ENCODE measurements at places on chromosomes 6 and 20.

DNA sequence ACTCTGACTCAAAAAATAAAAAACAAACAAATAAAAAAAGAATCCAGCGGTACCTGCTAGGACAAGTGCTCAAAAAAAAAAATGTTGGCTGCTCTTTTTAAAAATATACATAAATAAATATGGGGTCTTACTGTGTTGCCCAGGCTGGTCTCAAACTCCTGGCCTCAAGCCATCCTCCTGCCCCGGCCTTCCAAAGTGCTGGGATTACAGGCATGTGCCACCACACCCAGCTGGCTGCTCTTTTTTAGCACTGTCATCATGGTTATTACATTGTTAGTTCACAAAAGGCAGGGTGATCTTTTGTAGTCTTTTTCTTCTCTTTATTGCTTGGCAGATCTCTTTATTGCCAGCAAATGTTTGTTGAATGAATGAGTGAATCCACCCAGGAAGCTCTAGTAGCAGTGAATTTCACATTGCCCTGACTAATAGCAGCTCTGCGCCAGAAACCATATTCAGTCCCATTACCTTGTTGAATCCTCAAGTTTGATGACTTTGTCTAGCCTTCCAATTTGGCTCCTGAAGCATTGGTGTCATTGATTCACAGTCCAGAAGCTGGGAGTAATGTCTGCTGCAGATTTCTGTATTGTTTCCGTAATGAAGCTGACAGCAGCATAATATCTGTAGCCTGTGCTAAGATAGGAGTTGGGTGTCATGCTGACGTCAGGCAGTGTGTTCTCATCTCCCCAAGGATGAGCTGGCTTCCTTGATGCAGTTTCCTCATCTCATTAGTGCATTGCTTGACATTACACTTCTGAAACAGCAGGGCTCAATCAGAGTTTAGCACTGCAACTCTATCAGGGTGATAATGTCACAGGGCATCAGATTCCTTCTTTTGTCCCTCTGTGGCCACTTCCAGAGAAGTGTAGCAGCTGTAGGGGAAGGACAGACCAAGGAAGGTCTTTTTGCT, 84.9 kb upstream of the TGM3 start:
- DNase-seq: no peak

DNA sequence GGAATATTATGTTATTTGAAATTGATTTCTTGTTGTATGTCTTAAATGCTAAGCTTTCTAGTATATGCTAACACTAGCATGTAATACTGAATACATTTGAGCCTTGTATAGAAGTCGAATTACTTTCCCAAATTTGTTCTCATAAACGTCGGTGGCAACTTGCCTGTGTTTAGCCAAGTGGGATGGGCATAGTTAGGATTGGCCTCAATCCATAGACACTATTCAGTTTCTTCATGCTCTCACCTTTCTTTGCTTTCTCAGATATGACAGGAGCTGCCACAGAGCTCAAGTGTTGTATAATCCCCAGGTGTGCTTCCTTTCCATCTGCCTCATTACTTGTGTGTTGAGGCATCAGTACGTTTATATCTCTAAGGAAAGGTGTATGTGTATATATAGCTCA, 19.3 kb downstream of the ZNF334 start:
- no peak for DNase-seq

DNA sequence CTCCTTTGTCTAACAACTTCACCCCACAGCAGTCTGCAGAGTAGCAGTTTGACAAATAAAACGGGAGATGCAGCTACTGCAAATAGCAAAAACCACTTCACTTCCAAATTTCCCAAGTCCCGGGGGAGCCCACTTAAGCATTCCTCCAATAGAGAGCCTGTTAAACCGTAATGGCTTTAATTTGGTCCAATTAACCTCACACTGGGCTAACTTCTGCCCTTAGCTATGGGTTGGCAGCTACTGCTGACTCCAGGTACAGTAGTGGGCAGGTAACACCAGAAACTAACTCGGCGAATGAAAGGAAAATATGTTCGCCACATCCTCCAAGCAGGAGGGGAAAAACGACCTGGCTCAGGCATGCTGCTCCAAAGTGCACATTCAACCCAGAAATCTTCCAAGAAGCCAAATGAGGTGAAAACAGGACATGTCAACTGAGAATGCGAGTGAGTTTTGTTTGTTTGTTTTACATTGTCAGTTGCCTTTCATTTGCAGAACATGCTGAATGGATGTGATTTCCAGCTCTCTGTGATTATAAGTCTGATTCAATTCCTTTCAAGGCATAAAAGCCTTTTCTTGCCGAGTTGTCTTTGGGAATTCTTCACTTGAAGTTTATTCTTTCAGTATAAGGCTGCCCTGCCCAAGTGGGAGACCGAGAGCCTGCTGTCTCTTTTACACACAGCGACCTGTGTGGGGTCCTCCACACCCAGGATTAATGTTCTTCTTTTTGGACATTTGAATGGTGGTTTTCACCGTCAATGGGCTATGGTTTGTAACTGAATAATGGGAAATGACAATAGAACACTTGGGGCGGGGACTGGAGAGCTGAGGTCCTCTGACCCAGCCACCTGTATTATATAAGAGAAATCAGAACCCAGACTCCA, 117.3 kb upstream of the ARMC2 start:
- DNase-seq: no peak

- DNase-seq: no peak
These were observed 222.8 kb downstream of the CDH26 start for GRCh38 chr20:60180986-60181385.

- DNase-seq: no peak
These were observed 26.6 kb upstream of the NPBWR2 start for GRCh38 chr20:64133951-64134407.

- DNase-seq: no peak
These were observed 301.2 kb upstream of the SGK1 start for GRCh38 chr6:134619077-134619476.

- no peak for DNase-seq
These were observed 159.5 kb downstream of the JARID2 start for GRCh38 chr6:15405129-15406068.

- no peak for DNase-seq
These were observed 21.5 kb downstream of the NOL4L start for GRCh38 chr20:32563311-32564272.

DNA sequence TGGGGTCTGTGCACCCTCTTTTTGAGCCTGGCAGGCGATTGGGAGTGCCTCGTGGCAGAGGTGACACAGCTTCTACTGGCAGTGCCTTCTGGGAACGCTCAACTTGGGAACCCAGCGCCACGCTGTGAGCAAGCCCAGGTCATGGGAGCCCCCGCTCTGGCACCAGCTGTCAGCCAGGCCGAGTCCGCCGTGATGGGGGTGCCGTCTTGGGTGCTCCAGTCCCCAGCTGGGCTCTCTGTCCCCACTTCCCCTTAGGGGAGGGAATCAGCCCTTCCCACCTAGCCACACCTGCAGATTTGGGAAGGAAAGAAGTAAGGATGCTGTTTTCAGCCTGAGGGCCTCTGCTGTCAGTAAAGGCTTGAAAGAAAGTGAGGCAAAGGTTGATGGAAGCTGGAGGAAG, 31.0 kb upstream of the NTSR1 start:
- DNase-seq: no peak

DNA sequence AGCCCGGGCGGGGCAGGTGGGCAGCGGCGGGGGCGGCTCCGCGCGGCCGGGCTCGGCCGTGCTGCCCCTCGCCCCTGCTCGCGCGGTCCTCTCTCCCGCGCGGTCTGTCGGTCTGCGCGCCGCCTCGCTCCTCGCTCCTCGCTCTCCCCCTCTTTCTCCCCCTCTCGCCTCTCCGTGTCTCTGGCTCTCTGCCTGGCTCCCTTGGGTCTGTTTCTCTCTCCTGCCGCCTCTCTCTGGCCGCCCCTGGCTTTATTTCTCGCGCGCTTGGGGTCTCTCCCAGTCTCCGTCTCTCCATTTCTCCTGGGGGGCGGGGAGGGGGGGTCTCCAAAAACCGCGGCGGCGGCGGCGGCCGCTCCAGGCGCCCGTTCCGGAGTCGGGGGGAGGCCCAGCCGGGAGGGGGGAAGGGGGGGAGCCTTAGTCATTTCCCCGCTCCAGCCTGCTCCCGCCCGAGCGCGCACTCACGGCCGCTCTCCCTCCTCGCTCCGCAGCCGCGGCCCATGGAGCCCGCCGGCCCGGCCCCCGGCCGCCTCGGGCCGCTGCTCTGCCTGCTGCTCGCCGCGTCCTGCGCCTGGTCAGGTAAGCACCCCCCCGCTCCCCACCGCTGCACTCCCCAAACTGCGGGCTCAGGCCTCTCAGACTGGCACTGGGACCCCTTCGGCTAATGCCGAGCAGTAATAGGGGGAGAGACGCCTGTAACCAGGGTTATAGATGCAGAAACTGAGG, at the start of gene SIRPA:
TSS of gene SIRPA (plus strand) at position 457 of the 723 bp plus-strand sequence. CDS start at position 498, 41 bp downstream.
- DNase-seq: peak; percentile 63

GRCh38 chr6:106168097-106168888, 82.2 kb downstream of the PRDM1 start:
- no peak for DNase-seq

- no peak for DNase-seq
These were observed 495.4 kb downstream of the BTBD3 start for GRCh38 chr20:12413116-12413515.

- DNase-seq: no peak
These were observed 15.1 kb upstream of the RIPK1 start for GRCh38 chr6:3053231-3053508.

DNA sequence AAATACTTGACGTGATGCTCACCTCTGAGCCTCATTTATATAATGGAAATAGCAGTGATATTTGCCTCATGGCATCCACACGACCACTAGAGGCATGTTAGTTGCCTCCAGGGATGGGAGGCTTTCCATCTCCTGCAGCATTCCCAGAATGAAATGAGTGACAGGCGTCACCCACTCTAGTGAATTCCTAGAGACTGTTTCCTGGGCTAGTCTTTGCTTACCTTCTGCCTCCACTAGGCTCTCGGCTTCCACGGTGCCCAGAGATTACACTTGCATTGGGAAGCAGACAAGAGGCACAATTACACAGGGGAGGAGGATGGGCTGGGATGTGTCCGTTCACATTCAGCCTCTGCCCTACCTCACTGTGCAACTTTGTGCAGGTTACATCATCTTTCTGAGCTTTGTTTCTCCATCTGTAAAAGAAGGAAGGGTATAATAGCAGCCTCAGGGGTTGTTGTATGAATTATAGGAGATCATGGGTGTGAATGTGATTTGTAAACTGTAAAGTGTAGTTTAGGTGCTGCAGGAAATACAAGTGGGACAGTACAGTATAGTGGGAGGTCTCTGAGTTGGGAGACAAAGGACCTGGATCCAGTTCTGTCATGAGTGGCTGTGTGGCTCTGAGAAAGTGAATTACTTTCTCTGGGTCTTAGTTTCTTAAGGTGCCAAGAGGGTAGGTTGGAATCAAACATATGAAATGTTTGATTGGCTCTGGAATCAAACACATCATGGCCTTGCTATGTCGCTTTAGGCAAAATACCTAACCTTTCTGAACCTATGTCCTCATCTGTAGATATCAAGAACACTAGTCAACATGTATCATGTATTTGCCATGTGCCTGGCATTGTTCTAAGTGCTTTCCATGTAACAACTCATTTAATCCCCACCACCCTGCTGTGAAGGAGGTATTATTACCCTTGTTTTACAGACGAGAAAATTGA, 3.6 kb upstream of the VSTM2L start:
- DNase-seq: peak; percentile 39

GRCh38 chr6:33610779-33611732, 10.1 kb upstream of the ITPR3 start:
- DNase-seq: no peak

- DNase-seq: no peak
These were observed 22.2 kb downstream of the ZBP1 start for GRCh38 chr20:57598060-57598459.

GRCh38 chr6:14121936-14122344, 4.4 kb downstream of the CD83 start:
- no peak for DNase-seq

GRCh38 chr6:215335-216034, 76.8 kb upstream of the DUSP22 start:
- no peak for DNase-seq

GRCh38 chr20:63856098-63856511, 5.2 kb upstream of the ABHD16B start:
- no peak for DNase-seq

- DNase-seq: no peak
These were observed 1026.7 kb downstream of the KIF16B start for GRCh38 chr20:15546525-15547023.

GRCh38 chr6:105907991-105908390, 178.1 kb upstream of the PRDM1 start:
- DNase-seq: no peak

- no peak for DNase-seq
These were observed 11.7 kb downstream of the TSPYL1 start for GRCh38 chr6:116267836-116268588.

- DNase-seq: no peak
These were observed 118.7 kb downstream of the ATG5 start for GRCh38 chr6:106206905-106207304.

GRCh38 chr20:43583982-43584432, 6.7 kb upstream of the IFT52 start:
- no peak for DNase-seq

DNA sequence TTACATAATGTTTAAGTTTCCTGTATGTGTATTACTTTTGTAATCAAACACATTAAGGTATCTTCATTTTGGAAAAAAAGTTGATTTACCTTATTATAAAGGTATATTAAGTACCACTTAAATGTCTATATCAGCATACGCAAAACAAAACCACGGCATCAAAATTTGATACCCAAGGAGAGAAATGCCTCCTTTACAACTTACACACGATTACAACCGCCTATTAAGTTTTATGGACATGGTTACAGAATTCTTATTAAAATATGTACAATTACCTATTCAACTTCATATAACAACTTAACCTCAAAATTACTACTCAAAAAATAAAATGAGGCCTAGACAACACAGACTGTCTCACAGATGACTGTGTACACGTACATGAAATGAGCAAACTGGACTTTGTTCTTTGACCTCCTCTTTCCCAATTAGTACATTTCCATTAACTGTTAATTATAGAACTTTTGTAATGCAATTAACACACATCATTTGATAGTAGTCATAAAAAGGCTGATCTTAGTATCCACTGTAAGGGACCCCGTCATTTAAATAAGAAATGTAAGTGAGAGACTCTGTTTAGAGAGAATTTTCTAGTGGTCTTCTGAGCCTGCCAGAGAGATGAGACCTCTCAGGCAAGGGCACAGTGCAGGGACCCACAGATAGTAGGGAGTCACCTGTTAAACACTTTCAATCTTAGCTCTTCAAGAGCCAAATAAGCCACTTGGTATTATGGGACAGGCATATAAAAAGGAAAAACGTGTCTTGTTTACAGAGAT, 2.5 kb downstream of the DIDO1 start:
- DNase-seq: no peak

DNA sequence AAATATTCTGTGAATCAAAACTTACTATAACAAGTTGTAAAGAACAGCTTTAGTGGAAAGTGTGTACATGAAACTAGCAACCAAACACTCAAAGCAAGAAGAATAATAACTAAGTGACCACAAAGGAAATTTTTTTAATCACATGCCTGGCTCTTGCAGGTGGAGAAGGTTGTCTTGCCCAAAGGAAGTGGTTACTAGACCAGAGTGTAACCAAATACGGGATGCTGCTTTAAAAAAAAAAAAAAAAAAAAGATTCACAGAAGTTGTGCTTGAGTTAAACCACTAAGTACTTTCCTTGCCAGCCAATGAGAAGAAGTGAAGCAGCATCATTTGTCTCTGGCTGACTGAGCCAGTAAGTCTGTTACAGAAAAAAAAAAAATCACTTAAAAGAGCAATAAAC, 19.1 kb upstream of the HLA-DQB1 start:
- no peak for DNase-seq

GRCh38 chr20:36061754-36062153, 92.8 kb upstream of the EPB41L1 start:
- no peak for DNase-seq
